ENCODE measurements at places on chromosomes 5 and 9.
A peak's percentile ranks its signal among the peaks of the same experiment; 100 is the strongest.

DNA sequence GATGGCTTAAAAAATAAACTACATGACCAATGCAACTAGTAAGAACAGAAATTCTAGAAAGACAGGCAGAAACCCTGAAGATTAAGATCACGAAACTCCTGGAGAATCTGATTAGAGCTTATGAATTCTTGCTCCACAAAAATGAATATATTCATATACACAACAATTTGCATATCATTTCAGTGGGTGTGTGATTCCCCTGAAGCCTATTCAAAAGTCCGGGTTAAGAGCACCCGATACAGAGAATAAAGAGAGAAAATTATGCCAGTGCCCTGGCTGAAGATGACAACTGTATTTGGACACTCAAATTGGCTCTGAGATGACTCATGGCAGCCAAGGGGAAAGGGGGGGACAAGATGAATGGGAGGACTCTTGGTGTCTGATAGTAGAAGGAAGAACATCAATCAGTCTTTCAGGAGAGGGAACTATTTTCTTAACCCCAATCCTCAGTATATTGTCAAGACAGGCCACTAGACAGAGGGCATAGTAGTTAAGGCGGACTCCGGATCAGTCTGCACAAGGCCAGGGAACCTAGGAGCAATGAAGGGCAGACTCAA, 6.0 kb downstream of the TMOD1 start:
- DNase-seq: no peak

- no peak for DNase-seq
Measured at GRCh38 chr5:128021411-128021810, 62.2 kb upstream of the SLC12A2 start.

- no peak for DNase-seq
Measured at GRCh38 chr9:120014796-120015195, 565.2 kb downstream of the CDK5RAP2 start.

- DNase-seq: no peak
Measured at GRCh38 chr9:93340091-93340490, 111.4 kb upstream of the FAM120A start.

GRCh38 chr5:4001004-4001403, 405.4 kb downstream of the IRX1 start:
- DNase-seq: no peak

GRCh38 chr5:129384736-129385135, 75.4 kb upstream of the ADAMTS19 start:
- no peak for DNase-seq

GRCh38 chr5:124515497-124516245, 230.8 kb downstream of the ZNF608 start:
- no peak for DNase-seq

DNA sequence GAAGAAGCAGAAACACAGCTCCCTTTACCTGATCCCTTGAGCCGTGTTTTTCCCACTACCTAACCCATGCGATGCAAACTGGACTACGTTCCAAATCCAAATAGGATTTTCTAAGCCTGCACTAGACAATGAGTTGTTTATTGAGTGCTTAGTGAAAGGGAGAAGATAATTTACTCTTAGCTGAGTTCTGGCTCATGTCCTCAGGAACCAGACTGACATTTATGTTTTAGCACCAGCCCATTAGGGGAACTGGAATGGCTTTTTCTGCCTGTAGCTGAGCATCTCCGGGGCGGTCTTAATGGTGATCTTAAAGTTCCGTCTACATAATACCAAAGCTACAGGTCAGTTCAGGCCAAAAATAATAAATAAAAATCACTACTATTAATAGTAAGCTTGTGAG, 81.5 kb downstream of the SH3TC2 start:
- no peak for DNase-seq

DNA sequence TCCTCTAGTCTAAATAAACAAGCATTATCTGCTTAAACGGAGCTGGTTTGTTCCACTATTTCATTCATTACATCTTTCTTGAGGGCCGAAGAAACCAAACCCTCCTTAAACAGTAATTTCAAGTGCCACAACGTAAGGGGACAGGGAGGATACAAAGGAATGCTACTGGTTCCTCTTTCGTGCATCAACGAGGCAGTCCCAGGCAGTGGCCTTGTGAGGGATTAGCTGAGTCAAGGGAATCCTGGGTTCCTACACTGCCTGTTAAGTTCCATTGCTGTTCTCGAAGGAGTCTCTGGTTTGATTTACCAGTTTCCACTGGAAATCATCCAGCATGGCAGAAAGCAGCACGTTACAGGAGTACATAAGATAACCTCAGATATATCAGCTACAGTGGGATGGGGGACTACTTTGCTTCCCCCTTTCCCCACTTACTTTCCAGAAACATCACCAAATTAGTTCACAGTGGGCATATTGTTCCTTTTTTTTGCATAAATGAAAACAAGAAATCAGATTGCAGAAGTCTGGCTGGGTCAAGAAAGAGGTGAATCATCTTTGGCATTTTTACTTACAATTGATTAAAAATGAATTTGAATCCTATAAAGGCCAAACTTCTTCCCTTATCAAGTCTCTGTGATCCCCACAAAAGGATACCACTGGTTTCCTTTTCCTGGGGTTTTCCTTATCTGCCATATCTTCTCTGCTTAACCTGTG, 2.5 kb upstream of the RANBP3L start:
- no peak for DNase-seq

DNA sequence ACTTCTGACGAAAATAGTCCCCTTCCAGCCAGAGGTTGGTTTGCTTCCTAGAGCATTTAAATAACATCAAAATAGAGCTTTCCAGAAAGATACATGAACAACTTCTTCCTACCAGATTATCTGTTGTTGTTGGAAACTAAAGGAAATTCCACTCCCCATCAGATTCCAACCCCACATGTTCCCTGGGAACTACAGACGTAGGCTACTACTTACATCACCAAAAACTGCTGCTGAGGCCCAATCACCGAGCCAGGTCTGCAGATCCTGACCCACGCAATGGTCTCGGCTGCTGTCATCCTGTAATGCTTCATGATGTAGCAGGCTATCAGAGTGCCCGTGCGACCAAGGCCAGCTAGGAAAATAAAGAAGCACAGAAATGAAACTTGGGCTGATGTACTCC, 73.4 kb downstream of the HABP4 start:
- DNase-seq: no peak

GRCh38 chr5:105639068-105639467, 2031.7 kb downstream of the EFNA5 start:
- no peak for DNase-seq

DNA sequence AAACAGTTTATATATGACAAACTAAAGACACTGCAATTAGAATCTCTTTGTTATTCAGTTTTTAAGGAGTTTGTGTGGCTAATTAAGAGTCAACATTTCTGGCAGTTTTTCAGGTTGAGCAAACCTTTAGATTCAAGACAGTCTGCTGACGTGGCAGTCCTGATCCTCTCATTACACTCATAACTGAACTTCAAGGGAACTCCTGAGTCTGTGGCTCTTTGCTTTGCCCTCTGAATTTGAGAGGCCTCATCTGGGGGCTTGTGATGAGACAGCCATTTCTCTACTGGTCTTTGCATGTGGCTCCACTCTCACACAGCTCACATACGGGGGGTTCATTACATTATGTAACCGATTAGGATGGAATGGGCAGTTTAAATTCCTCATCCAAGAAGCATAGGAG, 182.9 kb upstream of the MEF2C start:
- DNase-seq: no peak

- no peak for DNase-seq
Measured at GRCh38 chr5:107831612-107832395, 161.1 kb upstream of the EFNA5 start.

- DNase-seq: no peak
Measured at GRCh38 chr5:150298701-150299451, 3.8 kb downstream of the ARSI start.

DNA sequence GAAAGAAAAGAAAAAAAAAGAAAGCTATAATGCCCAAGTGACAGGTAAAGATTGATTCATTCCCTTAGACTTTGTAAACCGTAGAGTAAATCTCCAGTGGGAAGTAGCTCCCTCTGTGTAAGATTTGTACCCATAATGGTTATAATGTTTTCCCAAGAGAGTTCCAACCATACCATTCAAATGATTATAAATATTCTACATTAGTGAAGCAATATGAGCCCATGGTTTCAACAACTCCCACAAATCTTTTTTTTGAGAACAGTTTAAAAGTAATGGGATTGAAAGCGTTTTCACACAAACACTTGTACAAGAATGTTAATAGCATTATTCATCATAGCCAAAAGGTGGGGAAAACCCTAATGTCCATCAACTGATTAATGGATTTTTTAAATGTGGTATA, 58.0 kb downstream of the GRAMD2B start:
- no peak for DNase-seq

- DNase-seq: no peak
Measured at GRCh38 chr5:170752257-170753215, 31.0 kb upstream of the GABRP start.

GRCh38 chr5:10595293-10595671, 31.4 kb downstream of the ANKRD33B start:
- no peak for DNase-seq

- DNase-seq: peak; percentile 92
Measured at GRCh38 chr9:116234081-116234480, 80.5 kb downstream of the PAPPA start.

GRCh38 chr5:75375414-75375813, 38.4 kb downstream of the HMGCR start:
- no peak for DNase-seq

- no peak for DNase-seq
Measured at GRCh38 chr5:130874861-130875417, 290.1 kb downstream of the HINT1 start.

- no peak for DNase-seq
Measured at GRCh38 chr5:36178524-36178890, 26.6 kb downstream of the SKP2 start.

- no peak for DNase-seq
Measured at GRCh38 chr5:41637869-41638268, 127.5 kb upstream of the PLCXD3 start.

GRCh38 chr5:8413975-8414374, 545.0 kb downstream of the MTRR start:
- no peak for DNase-seq

GRCh38 chr9:109861918-109862317, 81.9 kb downstream of the PALM2AKAP2 start:
- no peak for DNase-seq

- no peak for DNase-seq
Measured at GRCh38 chr5:98941131-98941883, 12.5 kb upstream of the CHD1 start.

DNA sequence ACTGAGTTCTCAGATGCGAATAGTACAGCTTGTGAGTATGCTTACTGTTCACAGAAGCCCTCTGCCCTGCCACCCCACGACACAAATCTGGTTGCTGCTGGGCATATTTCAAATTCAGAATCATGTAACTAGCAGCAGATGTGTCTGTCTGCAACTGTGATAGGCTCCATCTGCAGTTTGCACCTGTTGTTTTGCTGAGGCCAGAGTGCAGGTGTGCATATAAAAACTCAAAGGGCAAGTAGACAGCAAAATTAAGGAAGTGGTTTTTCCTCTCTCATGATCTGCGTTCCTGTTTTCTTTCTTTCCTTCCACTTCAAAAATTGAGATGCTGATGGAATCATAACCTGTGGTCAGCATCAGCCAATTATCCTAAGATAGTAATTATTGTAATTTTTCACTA, 1000.5 kb downstream of the PTPRD start:
- DNase-seq: no peak

DNA sequence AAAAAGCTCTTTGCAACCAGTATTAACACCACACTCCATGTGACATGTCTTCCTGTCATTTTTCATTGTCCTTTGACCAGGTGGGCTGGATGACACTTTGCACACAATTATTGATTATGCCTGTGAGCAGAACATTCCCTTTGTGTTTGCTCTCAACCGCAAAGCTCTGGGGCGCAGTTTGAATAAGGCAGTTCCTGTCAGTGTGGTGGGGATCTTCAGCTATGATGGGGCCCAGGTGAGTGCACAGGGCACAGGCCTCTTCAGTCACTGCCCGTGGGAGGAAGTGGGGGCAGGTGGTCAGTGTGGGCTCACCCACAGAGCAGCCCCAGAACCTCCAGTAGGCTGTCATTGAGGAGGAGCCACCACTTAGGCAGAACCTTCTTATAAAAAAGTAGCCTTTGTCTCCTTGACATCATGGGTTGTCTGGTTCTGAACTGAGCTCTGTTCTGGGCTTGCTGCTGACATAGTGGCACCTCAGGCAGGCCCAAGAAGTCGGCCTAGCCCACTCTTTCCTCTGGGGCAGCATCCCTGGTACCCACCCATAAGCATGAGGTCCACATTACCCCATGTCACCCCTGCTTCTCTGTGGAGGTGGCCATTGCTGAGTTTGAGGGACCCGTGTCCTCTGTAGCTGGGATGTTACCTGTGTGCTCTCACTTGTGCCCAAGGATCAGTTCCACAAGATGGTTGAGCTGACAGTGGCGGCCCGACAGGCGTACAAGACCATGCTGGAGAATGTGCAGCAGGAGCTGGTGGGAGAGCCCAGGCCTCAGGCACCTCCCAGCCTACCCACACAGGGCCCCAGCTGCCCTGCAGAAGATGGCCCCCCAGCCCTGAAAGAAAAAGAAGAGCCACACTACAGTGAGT, 39.3 kb downstream of the SECISBP2 start:
- DNase-seq: no peak

- DNase-seq: no peak
Measured at GRCh38 chr5:180289966-180290365, 1.9 kb downstream of the MAPK9 start.

GRCh38 chr5:41793141-41793770, 77.0 kb downstream of the OXCT1 start:
- no peak for DNase-seq

DNA sequence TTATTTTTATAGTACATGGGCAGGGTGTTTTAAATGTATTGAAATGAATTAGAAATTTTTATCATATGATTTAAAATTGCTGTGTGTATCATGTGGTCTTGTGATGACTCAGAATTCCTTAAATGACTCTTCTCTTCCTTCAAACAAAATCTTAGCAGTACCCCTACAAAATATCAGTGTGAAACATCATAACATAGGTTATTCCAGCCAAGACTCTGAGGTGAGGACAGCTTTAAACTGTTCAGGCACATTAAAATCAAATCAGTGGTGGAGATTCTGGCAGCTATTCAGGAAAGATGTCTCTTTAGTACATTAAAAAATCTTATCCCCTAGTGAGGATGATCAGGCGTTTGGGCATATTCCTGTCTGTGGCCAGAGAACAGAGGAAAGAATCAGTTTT, 174.0 kb downstream of the MAN2A1 start:
- DNase-seq: no peak

DNA sequence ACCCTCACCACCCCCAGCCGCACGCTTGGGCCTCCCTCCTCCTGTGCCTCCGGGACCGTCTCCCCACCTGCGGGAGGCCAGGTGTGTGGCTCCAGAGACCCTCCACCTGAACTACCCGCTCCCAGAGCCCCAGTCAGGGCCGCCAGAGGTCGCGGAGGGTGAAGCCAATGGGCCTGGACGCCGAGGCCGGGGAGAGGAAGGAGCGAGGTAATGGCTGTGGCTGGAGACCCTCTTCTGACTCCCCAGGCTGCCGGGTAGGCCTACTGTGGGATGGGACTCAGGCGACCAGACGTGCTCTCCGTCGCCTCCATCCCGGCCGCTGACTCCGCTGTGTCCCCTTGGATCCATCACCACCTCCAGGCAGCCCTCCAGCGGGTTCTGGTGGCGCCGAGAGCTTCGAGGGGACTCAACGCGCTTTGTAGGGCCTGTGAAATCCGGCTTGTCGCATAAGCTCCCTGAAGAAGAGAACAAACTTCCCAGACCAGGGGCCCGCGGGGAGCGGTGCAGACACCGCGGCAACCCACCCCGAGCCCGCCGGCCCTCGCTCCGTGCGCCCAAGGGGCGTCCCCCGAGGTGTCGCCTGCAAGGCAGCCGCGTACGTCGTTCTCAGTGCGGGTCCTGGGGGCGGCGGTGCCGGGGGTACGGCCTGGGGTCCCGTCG, 12.6 kb downstream of the IRX2 start:
- no peak for DNase-seq

- DNase-seq: peak; percentile 58
Measured at GRCh38 chr5:56269216-56269927, 36.2 kb upstream of the ANKRD55 start.
